ENCODE measurements at places on chromosomes 16 and 17.

- DNase-seq, result no peak
These were observed 101.6 kb upstream of the TOB1 start for GRCh38 chr17:50967795-50968194.

- no peak for DNase-seq
These were observed 11.0 kb downstream of the NATD1 start for GRCh38 chr17:21242026-21242697.

GRCh38 chr17:66625311-66625767 is 209.6 kb upstream of the CACNG5 start:
- no peak for DNase-seq

DNA sequence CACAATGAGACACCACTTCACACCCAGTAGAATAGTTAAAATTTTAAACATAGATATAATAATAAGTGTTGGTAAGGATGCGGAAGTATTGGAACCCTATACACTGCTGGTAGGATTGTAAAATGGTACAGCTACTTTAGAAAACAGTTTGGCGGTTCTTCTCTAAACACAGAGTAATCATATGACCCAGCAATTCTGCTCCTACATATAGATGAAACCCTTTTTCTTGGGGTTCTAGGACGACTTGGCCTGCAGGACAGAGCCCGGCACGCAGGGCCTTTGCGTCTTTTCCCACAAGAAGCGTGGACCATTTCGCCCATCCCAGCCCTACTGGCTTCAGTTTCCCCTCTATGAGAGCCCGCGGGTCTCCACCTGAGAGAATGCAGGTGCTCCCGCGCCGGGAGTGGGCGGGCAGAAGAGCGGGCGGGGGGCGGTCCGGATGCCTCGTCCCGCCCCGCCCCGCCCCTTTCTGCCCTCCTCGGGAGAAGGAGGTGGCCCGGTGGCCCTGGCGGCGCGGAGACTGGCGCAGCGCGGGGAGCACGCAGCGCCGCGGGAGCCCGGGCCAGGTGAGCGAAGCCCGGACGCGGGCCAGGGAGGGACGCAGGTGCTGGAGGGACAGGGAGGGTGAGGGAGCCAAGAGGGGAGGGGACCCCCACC is at the start of gene SDR42E2:
Gene SDR42E2 (plus strand): TSS at position 508 of the 657 bp plus-strand sequence. CDS start 3,077 bp downstream, outside the sequence.
- no peak for DNase-seq

GRCh38 chr17:38797828-38798227 is 1.5 kb downstream of the PIP4K2B start:
- DNase-seq, result no peak

DNA sequence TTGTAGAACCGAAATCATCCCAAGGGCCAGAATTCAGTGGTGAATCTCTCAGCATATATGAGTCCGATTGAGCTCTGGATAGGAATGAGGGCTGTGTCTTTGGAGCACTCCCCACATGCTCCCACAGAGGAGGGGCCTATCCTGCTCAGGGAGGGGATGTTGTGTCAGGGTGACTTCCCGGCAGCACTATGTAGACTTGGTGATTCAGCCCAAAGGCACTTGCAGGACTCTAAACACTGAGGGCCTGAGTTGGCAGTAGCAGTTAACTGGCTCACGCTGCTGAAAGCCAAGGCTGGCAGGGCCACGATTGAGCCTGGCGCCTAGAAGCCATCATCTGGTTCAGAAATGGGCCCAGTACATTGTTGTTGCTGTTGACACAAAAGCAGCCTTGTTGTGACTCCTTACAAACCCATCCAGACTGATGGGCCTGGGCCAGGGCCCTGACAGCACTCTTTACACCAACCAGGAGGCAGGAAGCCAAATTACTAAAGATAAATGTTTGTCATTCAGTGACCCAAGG is 31.9 kb downstream of the NMT1 start:
- peak; percentile 15 for DNase-seq

DNA sequence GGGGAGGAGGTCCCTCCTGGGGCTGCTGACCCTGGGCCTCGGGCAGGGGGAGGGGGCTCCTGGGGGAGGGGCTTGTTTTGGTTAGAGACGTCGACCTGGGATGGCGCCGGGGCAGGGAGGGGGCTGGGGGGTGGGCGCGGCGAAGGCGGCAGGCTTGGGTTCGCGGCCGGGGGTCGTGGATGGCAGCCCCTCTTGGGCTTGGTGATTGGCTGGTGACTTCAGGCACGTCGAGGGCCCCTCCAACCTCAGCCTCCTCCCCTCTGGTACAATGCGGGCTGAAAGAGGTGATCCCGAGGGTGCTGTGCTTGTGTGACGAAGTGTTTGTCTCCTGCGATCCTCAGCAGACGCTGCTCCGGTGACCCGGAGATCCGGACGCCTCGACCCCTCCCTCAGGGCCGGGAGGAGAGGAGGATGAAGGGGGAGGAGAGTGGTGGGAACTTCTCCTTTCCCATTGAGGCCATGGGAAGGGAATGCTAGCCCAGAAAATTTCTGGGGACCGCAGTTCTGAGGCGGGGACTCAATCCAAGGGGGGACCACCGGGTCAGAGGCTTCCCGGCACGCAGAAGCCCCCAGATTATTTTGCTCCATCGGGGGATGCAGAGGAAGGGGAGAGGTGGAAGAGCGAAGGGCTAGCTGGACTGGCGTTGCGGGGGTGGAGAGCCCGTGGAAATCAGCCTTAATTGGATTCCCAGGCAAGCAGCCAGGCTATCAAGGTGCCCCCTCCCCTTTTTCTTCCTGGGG is 43.9 kb downstream of the RAI1 start:
- DNase-seq, result no peak

DNA sequence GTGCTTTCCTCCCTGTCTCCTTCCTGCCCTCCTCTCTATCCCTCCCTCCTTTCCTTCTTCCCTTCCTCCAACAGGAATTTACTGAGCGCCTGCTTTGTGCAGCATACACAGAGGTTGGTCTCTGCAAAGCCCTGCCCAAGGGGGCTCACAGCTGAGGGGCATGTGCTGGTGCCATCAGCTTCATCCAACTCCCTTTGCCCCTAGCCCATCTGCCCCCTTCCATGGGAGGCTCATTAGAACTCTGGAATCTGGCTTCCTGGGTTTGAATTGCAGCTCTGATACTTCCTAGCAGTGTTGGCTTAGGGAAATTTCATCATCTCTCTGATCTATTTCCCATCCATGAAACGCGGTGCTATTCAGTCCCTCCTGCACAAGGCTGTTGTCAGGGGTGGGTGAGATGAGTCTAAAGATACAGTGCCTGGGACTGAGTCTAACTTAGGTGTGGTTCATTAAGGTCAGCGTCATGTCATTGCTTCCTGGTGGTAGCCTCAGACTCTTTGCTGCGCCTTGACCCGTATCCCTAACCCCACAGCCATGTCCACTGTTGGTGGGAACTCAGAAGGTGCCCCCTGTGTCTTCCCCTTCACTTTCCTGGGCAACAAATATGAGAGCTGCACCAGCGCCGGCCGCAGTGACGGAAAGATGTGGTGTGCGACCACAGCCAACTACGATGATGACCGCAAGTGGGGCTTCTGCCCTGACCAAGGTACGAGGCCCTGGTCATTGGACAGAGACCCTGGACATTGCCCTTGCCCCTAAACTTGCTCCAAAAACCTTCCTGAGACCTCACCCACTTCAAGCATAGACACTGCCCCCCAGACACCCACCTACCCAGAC is 10.3 kb downstream of the MMP2 start:
- no peak for DNase-seq

GRCh38 chr17:57624386-57624785 is 120.7 kb downstream of the CCDC182 start:
- DNase-seq, result no peak

- DNase-seq, result no peak
These were observed 2.9 kb downstream of the GUCY2D start for GRCh38 chr17:8005357-8005756.

DNA sequence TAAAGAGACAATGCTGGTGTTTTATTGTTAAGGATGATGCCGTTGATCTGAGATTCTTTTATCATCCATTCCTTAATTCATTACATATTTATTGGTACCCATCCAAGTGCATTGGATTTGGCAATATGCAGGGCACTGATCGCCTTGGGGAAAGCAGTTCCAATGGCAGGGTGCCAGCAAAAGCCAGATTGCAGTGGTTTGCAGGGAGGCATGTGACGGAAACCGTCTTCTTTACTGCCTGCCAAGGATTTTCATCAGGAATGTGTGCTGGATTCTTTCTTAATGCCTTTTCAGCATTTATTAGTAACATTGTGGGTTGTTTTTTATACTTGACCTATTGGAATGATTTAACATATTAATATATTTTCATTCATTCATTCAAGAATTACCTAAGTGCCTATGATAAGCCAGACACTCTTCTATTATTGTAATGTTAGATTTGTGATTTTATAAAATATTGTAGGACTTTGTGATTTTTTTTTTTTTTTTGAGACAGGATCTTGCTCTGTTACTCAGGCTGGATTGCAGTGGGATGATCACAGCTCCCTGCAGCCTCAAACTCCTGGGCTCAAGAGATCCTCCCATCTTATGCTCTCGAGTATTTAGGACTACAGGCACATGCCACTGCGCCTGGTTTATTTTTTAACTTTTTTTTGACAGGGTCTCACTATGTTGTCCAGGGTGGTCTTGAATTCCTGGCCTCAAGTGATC is 93.4 kb upstream of the TNRC6A start:
- peak; percentile 39 for DNase-seq

- no peak for DNase-seq
These were observed 8.4 kb upstream of the GAA start for GRCh38 chr17:80092959-80093358.

- DNase-seq, result no peak
These were observed 52.7 kb upstream of the AKAP1 start for GRCh38 chr17:57032343-57032742.

GRCh38 chr16:85823328-85823920 is 23.9 kb downstream of the COX4I1 start:
- DNase-seq, result no peak

DNA sequence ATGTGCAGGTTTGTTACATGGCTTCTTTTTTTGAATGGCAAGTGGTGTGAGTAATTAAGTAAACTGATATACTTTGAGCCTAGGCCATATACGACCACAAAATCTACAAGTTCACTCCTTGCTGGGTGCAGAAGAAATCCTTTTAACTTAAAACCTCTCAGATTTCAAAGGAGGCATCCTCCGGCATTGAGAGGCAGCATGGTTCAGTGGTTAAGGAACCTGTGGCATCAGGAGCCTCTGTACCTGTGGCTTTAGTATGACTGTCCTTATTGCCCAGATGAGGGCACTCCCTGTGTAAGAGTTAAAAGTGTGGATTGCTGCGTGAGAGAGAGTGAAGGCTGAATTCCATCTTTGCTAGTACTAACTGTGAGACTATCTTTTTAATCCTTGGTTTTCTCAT is 3.3 kb downstream of the NLRP1 start:
- no peak for DNase-seq

- DNase-seq, result no peak
These were observed 73.0 kb downstream of the SEC14L1 start for GRCh38 chr17:77213778-77214132.

- DNase-seq, result no peak
These were observed 99.7 kb upstream of the HAS3 start for GRCh38 chr16:69005641-69006355.

DNA sequence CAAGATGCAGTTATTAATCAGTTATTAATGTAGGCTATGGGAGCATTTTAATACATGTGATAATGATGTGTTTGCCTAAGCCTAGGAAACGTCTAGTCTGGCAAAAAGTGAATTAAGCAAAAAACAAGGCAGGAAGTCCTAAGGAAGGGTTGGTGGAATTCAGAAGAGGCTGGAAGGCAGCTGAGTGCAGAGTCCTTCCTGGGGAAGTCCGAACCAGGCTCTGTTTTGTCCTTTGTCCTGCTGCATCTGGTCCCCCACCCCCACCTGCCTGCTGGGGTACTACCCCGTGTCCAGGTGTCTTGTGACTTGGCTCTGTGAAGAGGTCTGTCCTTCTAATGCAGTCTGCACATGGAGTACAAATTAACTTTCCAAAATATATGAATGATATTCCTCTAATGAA is 1.5 kb upstream of the MYH10 start:
- no peak for DNase-seq

- DNase-seq, result no peak
These were observed 6.8 kb downstream of the ZNF750 start for GRCh38 chr17:82832881-82833475.

GRCh38 chr16:67226804-67227566 is at the start of gene TMEM208:
TSS of gene TMEM208 (plus strand) at chr16:67227130. CDS start at chr16:67227219, 89 bp downstream.
- peak; percentile 97 for DNase-seq

GRCh38 chr16:86991679-86992078 is 325.5 kb downstream of the C16orf95 start:
- DNase-seq, result no peak

DNA sequence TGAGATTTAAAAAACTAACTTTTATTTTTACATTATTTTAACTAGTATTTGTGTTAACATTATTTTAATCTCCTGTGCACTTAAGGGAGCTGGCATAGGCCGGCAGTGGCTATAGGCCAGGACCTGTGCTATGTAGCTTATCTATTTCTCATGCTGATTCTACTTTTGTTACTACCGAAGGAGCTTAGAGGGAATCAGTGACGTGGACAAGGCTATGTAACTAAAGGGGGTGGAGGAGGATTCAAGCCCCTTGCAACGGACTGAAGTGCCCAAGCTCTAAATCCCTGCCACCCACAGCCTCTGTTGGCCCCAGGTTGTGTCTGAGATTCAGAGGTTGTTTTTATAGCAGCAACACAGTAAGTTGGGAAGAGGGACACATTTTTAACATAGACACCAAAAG is 356.4 kb downstream of the WWOX start:
- no peak for DNase-seq

DNA sequence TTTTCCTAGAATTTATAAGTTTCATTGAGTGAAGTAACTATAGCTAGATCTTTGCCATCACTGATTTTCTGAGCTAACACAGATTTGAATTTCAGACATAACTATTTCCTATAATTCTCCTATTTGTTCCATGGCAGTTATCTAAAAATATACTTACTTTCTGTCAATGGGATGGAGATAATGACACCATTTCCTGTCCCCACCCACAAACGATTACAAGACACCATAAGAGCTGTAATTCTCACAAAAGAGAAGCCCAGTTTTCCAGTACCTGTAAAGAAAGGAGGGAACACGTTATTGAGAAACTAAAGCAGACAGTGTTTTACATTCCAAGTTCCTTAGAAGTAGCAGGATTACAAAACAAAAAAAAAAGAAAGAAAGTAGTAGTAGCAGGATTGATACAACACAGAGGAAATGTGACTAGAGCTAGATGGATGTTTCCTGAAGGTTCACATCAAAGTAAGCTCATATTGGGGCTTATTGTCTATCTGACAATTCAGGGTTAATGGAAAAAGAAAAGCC is 110.9 kb upstream of the TOB1 start:
- DNase-seq, result no peak

GRCh38 chr17:64289741-64290141 is 26.7 kb upstream of the TEX2 start:
- DNase-seq, result no peak

- DNase-seq, result no peak
These were observed 1.4 kb upstream of the CTCF start for GRCh38 chr16:67560827-67561342.

DNA sequence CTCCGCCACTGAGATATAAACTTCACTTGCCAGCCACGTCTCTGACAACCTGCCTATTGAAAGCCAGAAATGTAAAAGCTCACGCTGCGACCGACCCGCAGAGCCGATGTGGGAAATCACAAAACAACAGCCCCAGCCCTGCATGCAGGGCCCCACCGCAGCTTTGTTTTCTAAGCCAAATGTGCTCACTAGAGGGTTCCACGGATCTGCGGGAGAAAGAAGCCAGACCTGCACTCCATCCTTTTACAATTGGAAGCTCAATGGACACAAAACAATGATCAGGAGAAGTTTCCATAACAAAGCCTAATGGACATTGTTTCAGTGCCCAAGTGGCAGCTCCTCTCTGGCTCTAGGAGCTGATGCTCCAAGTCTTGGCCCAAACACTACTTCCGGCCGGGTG is 33.1 kb downstream of the WIPI1 start:
- no peak for DNase-seq

- DNase-seq, result no peak
These were observed 976 bp downstream of the CCL3L1 start for GRCh38 chr17:36195434-36196130.
